Aorta (tissue), 5 donors: ENCODE measurements at places on chromosomes 1 and 21. TPM values are rescaled to one million over a fixed set of nuclear protein-coding genes. Genes with fewer than 3 reads are reported as not detected.

DNA sequence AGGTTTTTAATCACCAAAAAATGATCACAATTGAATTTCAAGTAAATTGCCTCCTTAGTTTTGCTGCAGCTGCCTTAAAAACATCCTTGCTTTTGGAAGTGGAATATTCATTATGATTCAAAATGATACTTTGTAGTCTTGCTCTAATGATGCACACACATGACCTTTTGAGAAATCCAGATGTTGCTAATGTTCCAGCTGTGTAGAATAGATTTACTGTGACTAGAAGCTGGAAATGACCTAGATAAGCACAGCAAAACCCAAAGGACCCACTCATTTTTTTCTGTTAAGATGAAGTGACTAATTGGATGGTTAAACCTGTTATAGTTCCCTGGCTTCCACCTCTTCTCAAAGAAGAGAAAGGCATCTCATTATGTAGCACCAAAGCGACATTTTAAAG lies 64.6 kb upstream of the RALGPS2 start:
- no peaks in the 10 kb centered on the region for H3K27me3 ChIP-seq
- no peaks in the 10 kb centered on the region for H3K36me3 ChIP-seq
- no peaks in the 10 kb centered on the region for H3K4me1 ChIP-seq
- no peak overlapping the region for H3K4me3 ChIP-seq

DNA sequence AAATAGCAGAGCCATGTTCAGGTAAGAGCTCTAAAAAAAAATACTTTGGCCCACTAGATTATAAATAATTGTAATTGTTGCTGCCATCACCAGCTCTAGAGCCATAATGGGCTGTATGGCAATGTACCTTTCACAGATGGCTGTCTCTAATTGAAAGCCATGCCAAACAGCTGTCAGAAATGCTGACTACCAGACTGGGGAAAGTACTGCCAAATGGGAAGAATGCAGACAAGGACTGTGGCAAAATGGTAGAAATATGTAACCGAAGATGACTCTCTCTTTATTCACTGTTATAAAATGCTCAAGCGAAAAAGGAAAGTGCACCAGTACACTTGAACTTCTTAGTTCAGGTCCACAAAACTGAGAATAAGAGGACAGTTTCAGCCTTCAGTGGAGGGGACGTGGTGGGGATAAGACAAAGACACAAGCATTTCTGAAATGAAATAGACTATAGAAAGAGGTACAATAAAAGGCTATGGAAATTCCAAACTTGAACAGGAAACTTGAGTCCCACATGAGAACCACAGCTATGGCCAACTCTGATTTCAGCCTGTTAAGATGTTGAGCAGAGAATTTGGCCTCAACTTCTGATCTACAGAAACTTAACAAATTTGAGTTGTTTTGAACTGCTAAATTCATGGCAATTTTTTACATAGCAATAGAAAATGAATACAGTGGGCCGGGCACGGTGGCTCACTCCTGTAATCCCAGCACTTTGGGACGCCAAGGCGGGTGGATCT lies 46.5 kb upstream of the LPGAT1 start:
- no peak for DNase-seq
- H3K27ac ChIP-seq, result no peak overlapping the region
- no peaks in the 10 kb centered on the region for H3K4me1 ChIP-seq
- H3K27me3 ChIP-seq, result no peaks in the 10 kb centered on the region

GRCh38 chr1:44453798-44454349 lies 48.8 kb downstream of the RNF220 start:
- peaks cover 2% of the 10 kb centered on the region for H3K27me3 ChIP-seq
- no peaks in the 10 kb centered on the region for H3K36me3 ChIP-seq
- no peak overlapping the region for H3K27ac ChIP-seq

The LCE1A gene
- not detected for total RNA-seq

The KRTAP7-1 gene
- total RNA-seq, result not detected
